C1 segment of cervical spinal cord (tissue), 14 donors: ENCODE measurements at places on chromosomes 7 and 10.
A peak's percentile ranks its signal among the peaks of the same experiment; 100 is the strongest.

- DNase-seq, result no peak
Observed at GRCh38 chr10:131946321-131946751, 35.4 kb downstream of the BNIP3 start.

- DNase-seq, result no peak
Observed at GRCh38 chr10:29105516-29106215, 183.2 kb upstream of the LYZL1 start.

- DNase-seq, result no peak
Observed at GRCh38 chr10:94092848-94093247, 99.1 kb downstream of the PLCE1 start.

DNA sequence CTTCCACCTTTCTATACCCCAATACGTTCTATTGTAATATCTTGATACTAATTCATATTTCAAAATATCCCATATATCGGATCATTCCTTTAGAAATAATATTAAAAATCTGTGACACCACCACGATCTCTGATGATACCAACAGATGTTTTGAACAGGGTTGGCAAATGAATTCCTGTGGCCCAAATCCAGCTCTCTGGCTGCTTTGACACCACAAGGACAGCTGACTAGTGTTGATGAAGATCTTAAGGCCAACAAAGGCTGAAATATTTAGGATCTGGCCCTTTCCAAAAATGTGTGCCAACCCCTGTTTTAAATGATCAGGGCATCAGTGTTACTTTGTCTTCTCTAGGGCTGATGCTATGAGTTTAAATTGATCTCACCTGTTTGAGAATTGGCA lies 380.7 kb upstream of the PFKP start:
- no peak for DNase-seq

- DNase-seq, result no peak
Observed at GRCh38 chr7:43034535-43035002, 77.9 kb upstream of the HECW1 start.

- no peak for DNase-seq
Observed at GRCh38 chr7:137306748-137307147, 36.8 kb downstream of the PTN start.

GRCh38 chr10:124992462-124993344 lies 50.8 kb downstream of the ZRANB1 start:
- peak; percentile 63 for DNase-seq

DNA sequence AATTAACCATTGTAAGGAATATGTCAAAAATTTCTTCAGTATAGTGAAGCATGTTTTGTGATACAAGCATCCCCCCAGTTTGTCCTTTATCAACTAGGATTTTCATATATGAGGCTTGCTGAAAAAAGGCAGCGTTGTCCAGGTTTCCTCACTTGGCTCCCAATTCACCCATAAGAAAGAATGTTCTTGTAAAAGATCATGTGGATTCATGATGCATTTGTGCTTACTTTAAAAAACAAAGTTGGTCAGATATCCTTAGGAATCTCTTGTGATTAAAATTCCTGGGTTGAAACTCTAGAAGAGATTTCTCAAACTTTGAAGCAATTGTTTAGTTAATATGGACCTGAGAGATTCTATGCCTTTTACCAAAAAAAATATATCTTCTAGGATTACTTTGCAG lies 181.8 kb downstream of the KIAA1217 start:
- no peak for DNase-seq

DNA sequence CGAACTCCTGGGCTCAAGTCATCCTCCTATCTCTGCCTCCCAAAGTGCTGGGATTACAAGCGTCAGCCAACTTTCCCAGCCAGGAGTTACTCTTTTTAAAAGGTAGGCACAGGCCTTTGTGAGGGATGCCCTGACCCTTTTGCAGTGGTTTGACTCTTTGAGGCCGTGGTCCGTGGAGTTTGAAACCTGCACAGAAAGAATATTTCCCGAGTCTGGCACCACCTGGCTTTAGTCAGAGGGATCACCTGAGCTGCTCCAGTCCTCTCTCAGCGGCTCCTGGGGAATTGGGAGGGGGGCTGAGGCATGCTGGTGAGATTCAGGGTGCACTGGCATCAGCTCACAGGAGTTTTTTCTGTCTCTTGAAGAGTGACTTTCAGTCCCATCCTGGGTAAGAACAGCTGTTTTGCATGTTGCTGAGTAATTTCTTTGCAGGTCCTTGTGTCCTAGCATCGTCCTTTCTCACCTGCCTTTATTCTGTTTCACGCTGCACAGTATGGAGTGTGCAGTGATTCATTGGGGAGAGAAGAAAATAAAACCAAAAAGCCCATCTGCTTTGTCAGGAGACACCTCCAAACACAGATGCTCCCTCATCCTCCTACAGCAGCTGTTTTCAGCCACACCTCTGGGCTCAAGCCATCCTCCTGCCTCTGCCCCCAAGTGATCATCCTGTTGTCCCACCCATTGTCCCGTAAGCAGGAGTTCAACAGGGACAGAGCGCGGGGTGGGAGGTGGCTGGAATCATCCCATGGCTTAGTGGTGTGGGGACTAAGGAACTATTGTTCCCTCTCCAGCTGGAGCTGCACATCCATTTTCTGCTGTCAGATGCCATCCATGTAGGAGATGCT lies 284.7 kb downstream of the CAMK1D start:
- DNase-seq, result no peak

DNA sequence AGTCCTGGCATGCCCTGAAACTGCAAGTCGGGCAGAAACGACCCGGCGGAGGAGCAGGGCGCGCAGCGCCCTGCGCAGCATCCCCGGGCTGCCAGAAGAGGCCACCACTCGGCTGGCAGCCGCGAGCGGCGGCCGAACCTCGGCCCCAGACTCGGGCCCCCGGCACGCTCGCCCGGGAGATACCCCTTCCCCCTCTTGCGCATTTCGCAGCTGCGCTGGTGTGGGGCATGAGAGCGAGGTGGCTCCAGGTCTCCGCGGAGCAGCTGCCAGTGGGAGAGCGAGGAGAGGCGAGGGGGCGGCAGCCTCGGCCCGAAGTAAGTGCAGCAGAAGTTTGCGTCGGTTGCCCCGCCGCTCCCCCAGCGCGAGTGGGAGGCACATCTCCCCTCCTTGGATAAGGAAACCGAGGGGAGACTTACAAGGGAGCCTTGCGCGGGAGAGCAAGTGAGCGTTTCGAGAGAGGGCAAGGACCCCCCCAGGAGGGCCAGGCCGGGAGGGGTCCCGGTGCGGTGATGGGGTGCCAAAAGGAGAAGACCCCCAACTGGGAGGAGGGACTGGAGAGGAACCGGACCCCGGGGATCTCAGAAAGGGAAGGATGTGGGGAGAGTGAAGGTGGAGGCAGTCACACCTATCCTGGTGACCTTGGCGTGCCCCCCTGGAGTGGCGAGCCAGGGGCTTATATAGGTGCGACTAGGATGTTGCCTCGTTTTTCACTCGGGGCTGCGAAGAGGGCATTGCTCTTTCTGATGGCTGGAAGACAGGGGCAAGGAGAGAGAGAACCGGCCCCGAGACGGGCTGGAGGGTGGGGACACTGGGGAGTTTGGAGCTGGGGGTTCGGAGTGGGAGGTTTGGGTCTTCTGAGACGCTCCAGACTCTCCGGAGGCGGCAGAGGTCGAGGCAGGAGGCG lies 256.3 kb downstream of the OTUD1 start:
- DNase-seq, result no peak

DNA sequence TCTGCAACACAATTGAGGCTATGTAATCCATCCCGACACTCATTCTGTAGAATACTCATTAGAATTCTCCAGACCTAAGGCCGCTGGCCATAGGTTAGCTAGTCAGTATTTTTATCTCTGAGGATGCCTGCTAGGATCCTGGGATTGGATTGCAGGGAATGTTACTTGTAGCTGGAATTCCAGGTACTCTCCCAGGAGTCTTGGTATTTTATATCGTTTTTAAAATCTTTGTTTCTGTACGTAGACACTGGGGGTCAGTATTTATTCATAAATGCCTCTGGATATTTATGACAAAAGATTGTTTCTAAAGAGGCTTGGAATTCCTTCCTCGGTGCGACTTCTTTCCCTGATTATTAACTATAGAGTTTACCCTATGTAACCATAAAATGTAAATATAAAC lies 40.1 kb downstream of the BPGM start:
- no peak for DNase-seq

DNA sequence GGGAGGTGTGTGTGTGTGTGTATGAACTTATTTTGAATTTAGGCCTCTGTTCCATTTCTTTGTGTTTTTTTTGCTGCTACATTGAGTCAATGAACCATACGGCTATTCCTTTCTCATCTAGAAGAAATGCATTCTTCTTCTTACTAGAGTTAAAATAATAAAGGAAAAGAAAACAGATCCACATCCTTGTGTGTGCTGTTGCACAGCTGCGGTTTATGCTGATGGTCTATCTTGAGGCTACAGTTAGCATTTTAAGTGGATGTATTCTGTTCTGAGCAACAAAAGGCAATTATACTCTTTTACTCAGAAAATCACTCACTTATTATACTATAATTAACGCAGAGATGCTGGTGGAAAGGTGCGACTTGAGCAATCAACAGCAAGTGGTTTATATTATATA lies 615.0 kb upstream of the MBL2 start:
- DNase-seq, result no peak

DNA sequence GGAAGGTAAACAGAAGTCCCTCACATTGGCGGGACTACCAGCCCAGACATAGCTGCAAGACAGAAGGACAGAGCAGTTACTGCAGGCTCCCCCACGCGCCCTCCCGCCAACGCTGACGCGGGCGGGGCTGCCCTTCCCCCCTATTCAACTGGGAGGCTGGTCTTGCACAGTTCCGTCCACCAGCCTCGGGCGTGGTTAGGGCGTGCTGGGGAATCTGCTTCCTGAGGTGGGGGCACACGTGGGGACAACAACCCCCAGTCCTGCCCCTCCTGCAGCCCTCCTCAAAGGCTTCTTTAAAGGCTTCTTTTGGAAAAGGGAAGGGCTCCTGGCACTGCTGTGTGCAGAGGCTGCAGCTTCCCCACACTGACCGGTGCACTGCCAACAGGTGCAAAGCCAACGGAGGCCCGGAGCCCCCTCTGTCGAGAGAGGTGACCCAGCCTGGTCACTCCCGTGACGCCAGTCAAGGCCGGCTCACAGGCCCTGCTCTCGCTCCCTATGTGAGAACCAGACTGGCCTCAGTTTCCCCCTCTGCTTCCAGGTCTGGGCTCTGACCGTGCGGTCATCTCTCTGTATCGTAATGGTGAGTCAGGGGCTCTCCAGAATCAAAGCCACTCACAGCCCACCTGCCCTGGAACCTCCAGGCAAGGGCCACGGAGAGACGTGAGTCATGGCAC lies 126.0 kb downstream of the EBF3 start:
- DNase-seq, result no peak

GRCh38 chr7:19772306-19772705 lies 1.1 kb downstream of the TMEM196 start:
- DNase-seq, result no peak

DNA sequence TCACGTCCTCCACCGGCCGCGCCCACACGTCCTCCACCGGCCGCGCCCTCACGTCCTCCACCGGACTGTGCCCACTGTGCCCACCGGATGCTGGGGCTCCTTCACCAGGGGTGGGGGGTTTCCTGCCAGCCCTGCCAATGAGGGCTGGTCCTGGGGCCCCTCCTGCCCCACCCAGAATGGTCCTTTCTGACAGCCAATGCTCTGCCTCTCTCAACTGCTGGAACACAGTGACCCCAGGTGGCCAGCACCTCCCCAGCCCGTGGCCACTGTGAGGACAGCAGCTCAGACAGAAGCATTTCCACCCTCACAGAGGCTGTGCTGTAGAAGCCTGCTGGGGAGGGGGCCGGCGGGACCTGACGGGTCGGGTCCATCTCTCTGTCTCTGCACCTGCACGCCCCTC lies 90.1 kb upstream of the DNAAF5 start:
- DNase-seq, result no peak

GRCh38 chr7:22841954-22842353 lies 19.3 kb upstream of the TOMM7 start:
- DNase-seq, result no peak

GRCh38 chr7:137950263-137950621 lies 51.6 kb downstream of the CREB3L2 start:
- no peak for DNase-seq

DNA sequence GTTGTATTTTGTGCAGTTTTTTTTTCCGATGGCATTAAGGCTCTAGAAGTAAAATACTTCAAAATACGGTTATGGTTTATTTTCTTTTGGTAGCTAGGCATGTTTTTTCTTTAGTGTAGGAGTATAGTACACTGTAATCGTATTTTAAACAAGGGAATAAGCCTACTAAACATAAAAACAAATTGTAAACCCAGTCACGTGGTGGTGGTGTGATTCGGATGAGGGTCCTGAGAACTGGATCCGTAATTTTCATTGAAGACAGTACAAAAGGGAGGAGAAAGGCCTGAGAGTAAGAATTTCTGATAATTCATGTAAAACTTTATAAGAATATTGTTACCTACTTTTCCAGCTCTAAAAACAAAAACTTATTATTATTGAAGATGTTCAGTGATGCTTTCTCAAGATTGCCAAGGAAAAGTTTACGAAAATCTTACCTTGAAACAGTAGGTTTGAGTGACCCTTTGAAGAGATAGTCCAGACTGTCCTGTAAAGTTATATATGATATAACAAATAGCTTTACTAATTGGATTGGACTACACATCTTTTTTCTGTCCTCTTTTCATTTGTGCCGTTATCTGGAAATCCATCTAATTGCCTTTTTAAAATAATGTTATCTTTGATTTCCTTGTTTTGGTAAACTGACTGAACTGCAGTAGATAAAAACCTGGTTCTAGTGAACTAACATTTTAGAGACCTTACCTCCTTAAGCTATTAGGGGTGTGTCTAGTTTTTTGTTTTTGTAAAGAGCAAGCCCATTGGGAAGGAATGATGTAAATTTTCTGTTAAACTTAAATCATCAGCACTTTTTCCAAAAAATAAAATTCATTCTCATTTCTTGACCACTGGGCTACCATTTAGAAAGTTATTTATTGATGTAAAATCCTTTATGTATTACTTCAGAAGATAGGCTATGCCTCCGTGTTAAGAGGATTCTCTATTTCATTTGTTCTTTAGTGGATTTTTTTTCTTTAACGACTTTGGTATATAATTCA lies 1.0 kb upstream of the PBLD start:
- no peak for DNase-seq

- no peak for DNase-seq
Observed at GRCh38 chr10:62088786-62089185, 179.9 kb downstream of the RTKN2 start.

GRCh38 chr7:187227-187927 lies 5.0 kb upstream of the FAM20C start:
- no peak for DNase-seq

DNA sequence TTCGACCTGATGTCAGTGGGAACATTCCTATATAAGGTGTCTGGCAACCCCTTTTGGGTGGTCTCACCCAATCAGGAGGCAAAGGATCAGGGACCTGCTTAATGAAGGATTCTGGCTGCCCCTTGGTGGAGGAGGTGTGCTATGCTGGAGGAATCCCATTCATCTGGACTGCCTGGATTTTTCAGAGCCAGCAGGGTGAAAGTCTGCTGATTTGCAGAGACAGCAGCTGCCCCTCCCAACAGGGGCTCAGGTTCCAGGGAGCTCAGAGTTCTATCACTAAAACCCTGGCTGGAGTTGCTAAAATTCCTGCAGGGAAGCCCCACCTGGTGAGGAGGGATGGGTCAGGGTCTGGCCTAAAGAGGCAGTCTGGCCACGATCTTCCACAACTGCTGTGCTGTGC lies 398.5 kb upstream of the CNTNAP2 start:
- DNase-seq, result no peak
